ENCODE measurements at places on chromosomes 13 and 19. TPM values are rescaled to one million over a fixed set of nuclear protein-coding genes. Genes with fewer than 3 reads are reported as not detected.

Gene ZNF560
- polyA plus RNA-seq, result 0.36 TPM

Gene KLK14
- not detected for polyA plus RNA-seq

Gene CAPS
- 4.9 TPM for polyA plus RNA-seq

Gene ITGBL1
- polyA plus RNA-seq, result 24.2 TPM

Gene ZNF616
- polyA plus RNA-seq, result 2.8 TPM

Gene TMEM238
- not detected for polyA plus RNA-seq

Gene NDUFA13
- 667 TPM for polyA plus RNA-seq

Gene C19orf85
- not detected for polyA plus RNA-seq

Gene POSTN
- 44.7 TPM for polyA plus RNA-seq

Gene UGGT2
- 19.6 TPM for polyA plus RNA-seq

Gene FBXL12
- 47.6 TPM for polyA plus RNA-seq

Gene ZNF569
- 1.3 TPM for polyA plus RNA-seq

Gene SIGLEC6
- not detected for polyA plus RNA-seq

Gene ALOX5AP
- polyA plus RNA-seq, result 0.62 TPM

Gene ZNF155
- 2.5 TPM for polyA plus RNA-seq

Gene PIK3R2
- 25.1 TPM for polyA plus RNA-seq

Gene CYP4F8
- not detected for polyA plus RNA-seq

Gene TLE2
- 0.72 TPM for polyA plus RNA-seq

Gene STXBP2
- 12.6 TPM for polyA plus RNA-seq

Gene ZNF440
- 1.7 TPM for polyA plus RNA-seq

Gene COL5A3
- polyA plus RNA-seq, result 1.5 TPM

Gene VN1R4
- not detected for polyA plus RNA-seq

Gene TMEM143
- 8.6 TPM for polyA plus RNA-seq

Gene ZNF221
- polyA plus RNA-seq, result 0.93 TPM

Gene RETN
- polyA plus RNA-seq, result not detected

Gene MUC16
- not detected for polyA plus RNA-seq

Measured in IMR-90 (cell line).